CD4-positive, alpha-beta T cell treated with Interleukin-10 for 1 hour (primary cell): ENCODE measurements at places on chromosomes 12 and 14.

DNA sequence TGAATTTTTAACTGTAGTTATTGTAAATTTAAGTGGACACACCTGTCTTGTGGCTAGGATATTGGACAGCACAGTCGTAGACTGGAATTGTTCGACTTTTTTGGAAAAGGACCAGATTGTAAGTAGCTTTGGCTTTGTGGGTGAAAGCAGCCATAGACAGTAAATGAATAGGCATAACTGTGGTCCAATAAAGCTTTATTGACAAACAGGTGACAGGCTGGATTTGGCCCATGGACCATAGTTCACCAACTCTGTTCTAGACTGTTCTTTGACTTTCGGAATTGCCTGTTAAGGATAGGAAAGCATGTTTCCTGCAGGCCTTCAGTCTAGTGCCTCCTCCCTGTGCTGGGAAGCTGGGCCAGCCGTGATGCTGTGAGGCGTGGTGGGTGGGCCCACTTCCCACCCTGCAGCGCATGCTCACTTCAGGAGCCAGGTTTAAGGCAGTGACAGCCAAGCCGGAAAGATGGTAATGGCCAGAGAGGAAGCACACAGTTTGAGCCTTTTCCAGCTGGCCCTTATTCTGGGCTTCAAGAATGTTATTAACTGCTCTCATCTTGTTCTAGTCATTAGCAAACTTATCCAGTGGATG lies 51.8 kb downstream of the PPP2R5C start:
- DNase-seq: peak; percentile 61

GRCh38 chr14:65549429-65549828 lies 136.9 kb downstream of the FUT8 start:
- no peak for DNase-seq

- DNase-seq: peak; percentile 57
Measured at GRCh38 chr14:60064491-60065072, 27.1 kb upstream of the PCNX4 start.

DNA sequence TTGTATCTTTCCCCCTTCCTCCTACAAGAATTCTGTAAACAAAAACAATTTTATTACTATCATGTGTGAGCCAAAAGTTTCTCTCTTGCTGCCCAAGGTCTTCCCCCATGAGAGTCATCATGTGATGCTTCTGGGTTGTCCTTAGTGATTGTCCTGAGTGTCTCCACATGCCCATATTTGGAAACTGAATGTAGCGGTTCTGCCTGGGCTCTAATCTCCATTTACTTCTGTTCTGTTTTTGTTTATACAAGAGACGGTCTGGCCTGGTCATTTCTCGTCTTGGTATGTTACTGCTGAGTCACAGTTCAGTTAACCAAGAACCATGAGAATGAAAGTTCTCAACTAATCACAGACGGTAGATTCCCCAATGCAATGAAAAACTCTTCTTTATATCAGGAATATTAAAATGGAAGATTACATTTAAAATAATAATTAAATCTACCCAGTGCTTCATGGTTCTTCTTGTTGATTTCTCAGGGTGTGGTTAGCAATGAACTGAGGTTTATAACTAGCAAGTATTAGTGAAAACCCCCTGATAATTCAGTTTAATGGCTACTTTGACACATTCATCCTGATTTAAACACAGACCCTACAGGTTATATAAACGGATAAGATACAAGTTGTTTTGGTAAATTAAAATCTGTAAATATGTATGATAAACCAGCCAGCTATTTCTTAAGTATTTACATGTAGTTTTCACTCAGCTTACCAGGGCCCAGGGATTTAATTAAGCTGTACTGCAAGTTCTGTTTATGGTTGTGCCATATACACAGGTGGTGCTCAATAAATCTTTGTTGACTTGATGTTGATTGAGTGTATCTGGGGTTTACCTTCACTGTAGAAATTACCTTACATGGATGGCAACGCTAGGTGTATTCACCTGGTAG lies 81.1 kb downstream of the PELI2 start:
- DNase-seq: no peak

- no peak for DNase-seq
Measured at GRCh38 chr14:72925171-72925759, 999 bp upstream of the DCAF4 start.

- no peak for DNase-seq
Measured at GRCh38 chr12:39966721-39967120, 139.2 kb downstream of the SLC2A13 start.

DNA sequence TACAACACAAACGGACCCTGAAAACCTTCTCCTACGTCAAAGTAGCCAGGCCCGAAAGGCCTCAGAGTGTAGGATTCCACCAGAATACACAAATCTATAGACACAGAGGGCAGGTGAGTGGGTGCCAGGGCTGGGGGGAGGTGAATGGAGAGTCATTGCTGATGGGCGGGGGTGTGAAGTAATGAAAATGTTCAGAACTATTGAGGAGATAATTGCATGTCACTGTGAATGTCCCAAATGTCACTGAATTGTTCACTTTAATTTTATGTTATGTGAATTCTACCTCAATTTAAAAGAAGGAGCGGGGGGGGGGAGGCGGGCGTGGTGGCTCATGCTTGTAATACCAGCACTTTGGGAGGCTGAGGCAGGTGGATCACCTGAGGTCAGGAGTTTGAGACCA lies 36.0 kb downstream of the P2RX4 start:
- DNase-seq: no peak

GRCh38 chr12:69566603-69567002 lies 18.7 kb upstream of the CCT2 start:
- DNase-seq: no peak

- DNase-seq: no peak
Measured at GRCh38 chr14:22008766-22009165, 335.1 kb upstream of the OR4E1 start.

DNA sequence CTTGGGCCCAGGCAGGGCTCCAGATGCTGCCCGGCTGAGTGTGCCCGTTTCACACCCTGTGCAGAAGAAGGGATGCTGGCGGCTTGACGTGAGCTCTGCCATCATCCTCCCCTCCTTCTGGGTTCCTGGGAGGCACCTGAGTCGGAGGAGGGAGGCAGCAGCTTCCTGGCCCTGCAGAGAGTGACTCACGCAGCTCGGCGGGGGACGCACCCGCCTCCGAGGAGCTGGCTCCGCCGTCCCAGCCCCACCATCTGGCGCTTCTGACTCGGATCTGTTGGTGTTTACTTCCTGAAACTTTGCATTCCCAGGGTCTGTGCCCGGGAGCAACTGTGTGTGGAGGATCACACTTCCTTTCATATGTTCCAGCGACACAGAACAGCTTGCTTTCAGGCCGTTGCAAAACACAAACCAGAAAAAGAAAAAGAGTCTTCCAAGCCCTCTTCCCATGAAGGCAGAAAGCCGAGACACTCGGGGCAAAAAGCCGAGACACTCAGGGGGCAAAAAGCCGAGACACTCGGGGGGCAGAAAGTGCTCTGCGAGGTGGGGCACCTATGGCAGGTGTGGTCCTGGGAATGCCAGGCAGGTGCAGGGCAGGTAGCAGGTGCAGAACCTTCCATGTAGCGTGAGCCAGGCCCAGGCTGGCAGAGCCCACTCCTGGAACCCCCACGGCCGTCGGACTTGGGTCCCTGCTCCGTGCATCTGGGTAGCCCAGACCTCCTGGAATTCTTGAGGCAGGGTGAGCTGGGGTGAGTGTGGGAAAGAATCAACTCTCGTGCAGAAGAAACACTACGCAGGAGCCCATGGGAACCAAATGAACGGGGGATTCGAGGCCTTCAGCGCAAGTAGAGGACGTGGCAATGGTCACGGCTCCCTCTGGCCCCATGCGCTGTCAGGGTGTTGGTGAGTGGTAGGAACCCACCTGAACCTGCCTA lies 27.6 kb upstream of the GALNT9 start:
- DNase-seq: no peak

- no peak for DNase-seq
Measured at GRCh38 chr14:64112867-64113678, 181.1 kb downstream of the ESR2 start.

DNA sequence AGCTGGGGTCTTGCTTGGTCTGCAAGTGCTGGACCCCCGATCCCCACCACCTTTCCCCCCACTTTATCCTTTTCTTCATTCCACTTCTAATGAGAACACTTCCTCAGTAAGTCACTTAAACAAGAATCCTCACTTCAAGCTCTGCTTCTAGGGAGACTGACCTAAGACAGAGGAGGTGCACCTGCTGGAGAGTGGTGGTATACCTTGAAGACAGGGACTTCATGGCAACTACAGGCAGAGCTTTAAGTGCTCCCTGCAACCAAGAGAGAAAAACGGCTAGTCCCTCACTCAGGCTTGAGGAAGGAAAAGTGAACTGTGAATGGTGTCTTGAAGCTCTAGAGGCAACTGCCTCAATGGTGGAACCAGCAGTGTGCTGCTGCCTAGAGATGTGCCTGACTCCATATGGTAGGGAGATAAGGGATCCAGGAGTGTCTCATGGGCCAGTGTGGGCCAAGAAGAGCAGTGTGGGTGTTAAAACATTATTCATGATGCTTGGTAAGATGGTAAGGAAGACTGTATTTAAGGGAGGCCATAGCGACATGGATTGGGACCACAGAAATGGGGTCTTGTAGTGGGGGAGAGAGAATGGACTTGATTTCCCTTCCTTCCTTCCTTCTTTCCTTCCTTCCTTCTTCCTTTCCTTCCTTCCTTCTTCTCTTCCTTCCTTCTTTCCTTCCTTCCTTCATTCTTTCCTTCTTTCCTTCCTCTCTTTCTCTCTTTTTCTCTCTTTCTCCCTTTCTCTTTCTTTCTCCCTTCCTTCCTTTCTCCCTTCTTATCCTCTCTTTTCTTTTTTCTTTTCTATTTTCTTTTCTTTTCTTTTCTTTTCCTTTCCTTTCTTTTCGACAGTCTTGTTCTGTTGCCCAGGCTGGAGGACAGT lies 96.2 kb upstream of the NAP1L1 start:
- no peak for DNase-seq

DNA sequence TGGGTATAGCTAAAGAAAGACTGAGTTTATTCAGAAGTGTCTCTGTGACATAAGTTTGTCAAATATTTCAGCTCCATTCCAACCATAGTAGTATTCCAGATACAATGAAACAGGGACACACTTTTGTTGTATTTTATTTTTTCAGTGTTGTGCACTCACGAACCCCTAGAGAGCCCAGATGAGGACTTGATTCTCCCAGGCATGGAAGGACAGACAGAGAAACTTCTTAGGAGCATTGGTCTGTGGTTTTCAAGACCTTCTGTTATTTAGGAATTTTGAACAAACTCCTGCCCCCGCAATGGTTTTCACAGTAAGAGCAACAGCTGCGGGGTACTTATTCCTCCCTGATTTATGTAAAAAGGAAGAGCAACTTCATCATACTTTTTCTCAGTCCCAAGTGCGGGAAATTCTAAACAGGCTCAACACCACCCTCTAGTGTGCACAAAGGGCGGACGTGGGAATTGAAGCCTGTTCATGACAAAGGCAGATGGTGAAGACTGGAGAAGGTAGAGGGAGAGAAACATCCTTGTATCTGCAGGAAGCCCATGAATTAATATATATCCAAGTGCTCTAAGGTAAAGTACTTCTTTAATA lies 147.6 kb downstream of the PAH start:
- DNase-seq: peak; percentile 22

DNA sequence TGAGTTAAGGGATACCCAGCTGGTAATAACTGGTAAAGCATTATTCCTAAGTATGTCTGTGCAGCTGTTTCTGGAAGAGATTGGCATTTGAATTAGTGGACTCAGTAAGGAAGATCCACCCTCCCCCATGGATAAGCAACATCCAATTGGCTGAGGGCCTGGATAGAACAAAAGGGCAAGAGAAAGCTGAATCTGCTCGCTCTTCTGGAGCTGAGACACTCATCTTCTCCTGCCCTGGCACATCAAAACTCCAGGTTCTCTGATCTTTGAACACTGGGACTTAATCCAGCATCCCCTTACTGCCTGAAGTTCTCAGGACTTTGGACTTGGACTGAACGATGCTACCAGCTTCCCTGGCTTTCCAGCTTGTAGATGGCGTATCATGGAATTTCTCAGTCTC lies 63.1 kb upstream of the CNOT2 start:
- no peak for DNase-seq

GRCh38 chr12:26239122-26239851 lies 43.9 kb downstream of the SSPN start:
- DNase-seq: no peak
